ENCODE measurements at places on chromosomes 7 and 10.

DNA sequence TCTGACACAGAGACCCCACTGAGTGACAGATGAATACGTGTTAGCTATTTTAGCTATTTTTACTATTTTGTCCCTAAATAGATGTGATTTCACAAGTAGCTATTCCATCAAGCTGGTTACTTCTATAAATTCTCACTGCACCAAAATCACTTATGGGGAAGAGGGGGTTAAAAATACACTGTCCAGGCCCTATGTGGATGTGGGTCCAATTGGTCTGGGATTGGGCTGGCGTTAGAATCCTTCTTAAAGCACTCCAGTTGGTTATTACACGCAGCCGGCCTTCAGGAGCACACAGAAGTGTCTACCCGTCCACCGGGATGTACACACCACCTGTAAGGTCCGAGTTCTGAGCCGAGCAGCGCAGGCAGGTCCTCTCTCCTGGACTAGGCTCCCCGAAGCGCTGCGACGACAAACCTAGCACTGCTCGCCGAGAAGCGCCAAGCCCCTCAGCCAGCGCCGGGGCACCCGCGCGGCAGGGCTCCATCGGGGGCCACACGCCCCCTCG lies 222.3 kb upstream of the MKLN1 start:
- no peak for DNase-seq

DNA sequence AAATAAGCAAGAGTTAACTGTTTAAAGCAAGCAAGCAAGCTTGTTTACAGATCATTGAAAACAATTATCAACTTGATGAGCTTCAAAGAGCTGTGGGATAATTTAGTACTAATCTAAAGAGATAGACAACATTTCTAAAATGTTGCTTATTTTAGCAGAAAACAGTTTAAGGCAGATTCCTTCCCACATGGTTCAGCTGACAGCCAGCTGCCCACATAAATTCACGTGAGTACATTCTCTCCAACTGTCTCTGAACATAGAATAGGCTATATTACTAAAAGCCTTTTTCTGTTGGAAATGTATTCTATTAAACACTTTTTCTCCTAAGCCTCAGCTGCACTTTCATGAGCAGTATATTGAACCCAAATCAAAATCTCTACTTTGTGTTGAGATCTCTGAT lies 174.1 kb downstream of the LRRN3 start:
- no peak for DNase-seq

DNA sequence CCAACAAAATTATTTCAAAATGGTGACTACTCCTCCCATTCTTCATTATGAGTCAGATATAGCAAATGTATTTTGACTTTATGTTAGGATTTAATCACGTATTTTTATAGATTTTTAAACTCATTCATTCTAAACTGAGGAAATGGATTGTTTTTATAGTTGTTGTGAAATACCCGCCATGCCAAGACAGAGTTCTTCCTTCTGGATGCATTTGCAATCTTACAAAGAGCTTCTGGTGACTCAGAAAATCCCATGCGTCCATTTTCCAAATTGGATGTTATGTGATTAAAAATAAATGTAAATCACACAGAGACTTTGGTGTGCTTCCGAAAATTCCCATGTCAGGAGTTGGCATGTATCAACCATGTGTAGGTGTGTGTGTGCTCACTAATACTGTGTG lies 179.3 kb downstream of the TRIL start:
- DNase-seq: no peak

GRCh38 chr10:132142396-132143161 lies 44.2 kb upstream of the DPYSL4 start:
- peak; percentile 43 for DNase-seq

DNA sequence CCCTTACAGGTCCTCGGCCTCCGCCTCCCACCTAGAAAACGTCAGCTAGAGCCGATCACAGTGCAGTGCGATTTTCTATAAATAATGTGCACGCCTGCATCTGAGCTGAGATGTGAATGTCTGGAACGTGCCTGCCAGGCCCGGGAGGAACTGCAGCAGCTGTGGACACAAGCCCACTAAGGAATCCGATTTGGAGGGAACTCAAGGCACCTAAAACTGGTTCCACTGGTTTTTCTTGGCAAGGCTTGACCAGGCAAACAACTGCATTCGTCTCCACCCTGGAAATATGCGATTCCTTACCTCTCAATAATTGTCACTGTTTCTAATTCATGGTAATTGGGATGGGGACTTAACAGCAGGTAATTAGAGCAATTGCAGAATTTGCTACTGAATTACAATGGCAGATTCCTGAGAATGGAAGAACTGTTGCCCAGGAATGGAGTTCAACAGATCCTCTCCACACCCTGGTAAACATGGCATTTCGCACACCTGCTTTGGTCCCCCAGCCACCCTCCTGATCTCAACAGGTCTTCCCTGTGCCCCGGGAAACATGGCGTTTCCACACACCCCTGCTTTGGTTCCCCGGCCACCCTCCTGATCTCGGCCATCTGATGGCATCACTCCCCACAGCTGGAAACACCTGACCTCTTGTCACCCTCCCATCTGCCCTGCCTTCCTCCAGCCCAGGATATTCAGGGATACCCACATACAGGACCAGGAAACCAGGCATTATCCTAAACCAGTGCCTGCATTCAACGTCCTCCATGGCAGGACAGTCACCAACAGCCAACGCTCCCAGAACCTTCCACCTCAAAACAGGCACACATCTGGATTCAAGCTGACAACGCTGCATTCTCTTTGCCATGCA lies 76.0 kb downstream of the DIP2C start:
- no peak for DNase-seq

GRCh38 chr10:47055386-47056246 lies 144.4 kb downstream of the PTPN20 start:
- no peak for DNase-seq

DNA sequence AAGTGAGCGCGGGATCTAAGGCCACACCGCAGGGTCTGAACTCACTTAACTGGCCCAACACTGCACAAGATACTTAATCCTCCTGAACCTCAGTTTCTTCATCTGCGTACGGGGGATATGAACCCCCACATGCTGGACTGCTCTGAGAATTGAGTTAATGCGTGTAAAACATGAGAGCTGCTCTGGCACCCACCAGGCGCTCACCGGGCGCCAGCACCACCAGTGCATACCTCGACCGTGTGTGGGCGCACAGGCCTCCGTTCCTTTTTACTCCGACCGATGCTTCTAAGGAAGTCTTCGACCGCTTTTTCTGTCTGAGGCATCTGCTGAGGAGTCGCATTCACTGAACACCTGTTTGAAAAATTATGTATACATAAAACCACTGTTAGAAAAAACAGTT lies 27.2 kb downstream of the PITRM1 start:
- DNase-seq: no peak

- no peak for DNase-seq
Observed at GRCh38 chr7:128000048-128000447, 31.2 kb downstream of the LRRC4 start.

- no peak for DNase-seq
Observed at GRCh38 chr7:124781418-124781817, 15.8 kb upstream of the GPR37 start.

- DNase-seq: no peak
Observed at GRCh38 chr10:18660816-18661431, 1.7 kb downstream of the ARL5B start.

- no peak for DNase-seq
Observed at GRCh38 chr10:29522061-29522855, 112.5 kb downstream of the SVIL start.

DNA sequence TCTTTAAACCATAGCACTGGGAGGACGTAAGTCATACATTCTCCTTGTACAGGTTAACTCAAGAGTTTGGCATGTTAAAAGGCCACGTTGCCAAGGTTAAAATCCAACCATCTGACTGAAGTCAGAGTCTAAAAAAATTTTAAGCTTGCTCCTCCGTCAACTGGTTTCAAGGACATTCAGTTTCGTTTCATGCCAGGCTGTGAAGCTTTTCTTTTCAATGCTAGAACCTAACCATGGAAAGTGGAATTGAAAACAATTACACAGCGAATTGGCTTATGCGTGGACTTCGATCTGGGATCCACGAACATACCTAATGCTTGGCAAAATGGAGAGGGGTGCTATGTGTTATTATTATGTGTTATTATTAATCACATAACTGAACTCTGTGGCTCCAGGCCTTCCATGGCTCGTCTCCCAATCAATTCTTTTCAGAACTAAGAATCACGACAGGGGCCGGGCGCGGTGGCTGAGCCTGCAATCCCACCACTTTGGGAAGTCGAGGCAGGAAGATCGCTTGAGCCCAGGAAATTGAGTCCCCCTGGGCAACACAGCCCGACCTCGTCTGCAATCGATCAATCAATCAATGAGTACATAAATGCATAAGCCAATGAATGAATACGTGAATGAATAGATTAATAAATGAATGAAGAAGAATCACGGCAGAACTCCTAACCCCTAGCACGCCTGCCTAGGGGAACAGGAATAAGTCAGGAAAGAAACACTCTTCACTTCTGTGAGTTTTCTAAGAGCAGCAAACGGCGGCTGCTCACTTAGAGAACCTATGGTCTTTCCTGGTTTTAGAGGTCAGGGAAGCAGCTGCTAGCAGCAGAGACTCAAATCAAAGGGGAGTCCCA lies 733 bp upstream of the ARL5B start:
- DNase-seq: no peak

DNA sequence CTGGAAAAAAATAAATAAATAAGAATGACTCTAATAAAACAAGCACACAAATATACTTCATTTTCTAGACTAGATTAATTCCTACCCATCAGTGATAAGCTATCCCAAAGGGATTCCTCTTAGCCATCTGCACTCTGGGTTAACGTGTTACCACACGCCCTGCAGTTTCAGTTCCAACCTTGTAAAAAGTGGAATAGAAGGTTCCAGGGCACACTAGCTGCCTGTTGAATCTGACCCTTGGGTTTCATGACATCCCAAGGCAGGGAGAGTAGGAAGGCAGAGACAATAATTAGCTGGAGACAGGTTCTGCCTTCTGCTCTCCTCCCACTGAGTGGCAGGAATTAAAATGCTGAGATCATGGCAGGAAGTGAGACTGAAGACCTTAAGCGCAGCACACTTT lies 33.5 kb downstream of the SLC37A3 start:
- DNase-seq: no peak

- DNase-seq: no peak
Observed at GRCh38 chr7:93992421-93993110, 11.6 kb downstream of the BET1 start.

DNA sequence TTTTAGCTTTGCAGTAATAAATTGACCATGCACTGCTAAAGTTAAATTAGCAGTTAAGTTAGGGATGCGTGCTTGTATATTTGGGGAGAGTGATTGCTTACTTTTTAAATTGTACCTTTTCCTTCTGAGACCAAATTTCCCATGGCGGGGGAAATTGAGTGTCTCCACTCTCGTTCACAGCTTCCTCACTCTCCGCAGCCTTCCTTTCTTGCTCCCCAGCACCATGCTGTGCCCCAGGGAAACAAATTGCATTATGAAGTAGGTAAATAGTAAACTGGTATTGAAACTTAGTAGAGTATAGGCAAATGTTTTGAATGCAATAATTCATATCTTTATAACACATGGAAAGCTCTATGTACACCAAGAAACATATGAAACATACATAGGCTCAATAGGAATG lies 85.4 kb downstream of the MALRD1 start:
- no peak for DNase-seq

- no peak for DNase-seq
Observed at GRCh38 chr10:129521161-129522025, 54.4 kb downstream of the MGMT start.

DNA sequence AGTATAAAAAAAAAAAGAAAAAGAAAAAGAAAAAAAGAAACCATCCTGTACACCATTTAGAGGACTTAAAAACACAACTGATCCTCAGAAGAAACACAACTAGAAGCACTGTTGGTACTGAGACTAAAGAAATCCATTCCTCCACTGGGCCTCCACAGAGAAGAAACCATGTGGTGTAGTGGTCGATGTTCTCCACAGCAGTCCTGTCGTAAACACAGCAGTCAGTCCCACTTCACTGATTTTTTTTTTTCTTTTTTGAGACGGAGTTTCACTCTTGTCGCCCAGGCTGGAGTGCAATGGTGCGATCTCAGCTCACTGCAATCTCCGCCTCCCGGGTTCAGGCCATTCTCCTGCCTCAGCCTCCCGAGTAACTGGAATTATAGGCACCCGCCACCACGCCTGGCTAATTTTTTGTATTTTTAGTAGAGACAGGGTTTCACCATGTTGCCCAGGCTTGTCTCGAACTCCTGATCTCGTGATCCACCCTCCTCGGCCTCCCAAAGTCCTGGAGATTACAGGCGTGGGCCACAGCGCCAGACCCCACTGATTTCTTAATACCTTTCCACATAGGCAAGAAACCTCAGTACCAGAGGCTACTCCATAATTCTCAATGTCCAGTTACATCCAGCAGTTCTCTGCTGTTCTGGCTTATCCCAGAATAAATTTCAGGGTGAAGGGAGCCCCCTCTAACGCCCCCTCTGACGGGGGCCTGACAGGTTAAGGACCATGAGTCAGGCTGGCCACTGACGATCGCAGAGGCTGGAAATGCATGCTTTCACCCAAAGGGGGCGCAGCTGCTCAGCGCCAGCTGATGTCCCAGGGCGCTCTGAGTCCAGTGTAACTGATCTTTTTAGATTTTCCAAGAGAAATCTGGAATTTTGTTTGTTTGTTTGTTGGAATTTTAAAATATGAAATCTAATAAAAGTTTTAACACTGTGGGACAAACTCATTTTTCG lies 24.8 kb upstream of the FFAR4 start:
- DNase-seq: no peak

- no peak for DNase-seq
Observed at GRCh38 chr10:98263088-98263487, 4.9 kb downstream of the LOXL4 start.

GRCh38 chr10:115950320-115950719 lies 322.7 kb downstream of the GFRA1 start:
- DNase-seq: no peak

DNA sequence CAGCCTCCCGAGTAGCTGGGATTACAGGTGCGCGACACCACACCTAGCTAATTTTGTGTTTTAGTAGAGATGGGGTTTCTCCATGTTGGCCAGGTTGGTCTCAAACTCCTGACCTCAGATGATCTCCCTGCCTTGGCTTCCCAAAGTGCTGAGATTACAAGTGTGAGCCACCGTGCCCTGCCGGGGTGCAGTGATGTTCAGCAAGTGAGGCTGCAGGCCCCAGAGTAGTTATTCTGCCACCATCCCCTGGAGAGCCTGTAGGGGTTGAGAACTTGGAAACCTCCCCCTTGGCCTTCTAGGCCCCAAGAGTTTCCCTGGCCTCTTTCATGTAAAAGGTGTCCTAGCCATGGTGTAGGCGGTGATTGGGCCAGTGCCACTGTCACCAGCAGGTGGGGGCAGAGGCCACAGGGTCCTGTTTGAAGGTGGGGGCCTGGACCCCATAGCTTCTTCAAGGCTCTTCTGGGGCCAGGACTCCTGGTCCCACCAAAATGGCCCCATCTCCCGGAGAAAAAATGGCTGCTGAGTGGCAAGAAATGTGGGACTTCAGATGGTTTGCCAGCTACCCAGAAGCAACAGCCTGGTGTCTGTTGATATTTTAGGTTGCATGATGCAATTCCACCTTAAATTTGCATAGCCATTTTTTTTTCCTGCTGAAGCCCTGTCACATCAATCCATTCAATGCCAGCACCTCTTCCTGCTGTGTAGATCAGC lies 25.5 kb upstream of the INMT start:
- peak; percentile 53 for DNase-seq

All from DND-41 (cell line).